ENCODE measurements at places on chromosomes 6 and 20.

GRCh38 chr20:63892402-63892801 is 2.5 kb upstream of the DNAJC5 start:
- DNase-seq: no peak

DNA sequence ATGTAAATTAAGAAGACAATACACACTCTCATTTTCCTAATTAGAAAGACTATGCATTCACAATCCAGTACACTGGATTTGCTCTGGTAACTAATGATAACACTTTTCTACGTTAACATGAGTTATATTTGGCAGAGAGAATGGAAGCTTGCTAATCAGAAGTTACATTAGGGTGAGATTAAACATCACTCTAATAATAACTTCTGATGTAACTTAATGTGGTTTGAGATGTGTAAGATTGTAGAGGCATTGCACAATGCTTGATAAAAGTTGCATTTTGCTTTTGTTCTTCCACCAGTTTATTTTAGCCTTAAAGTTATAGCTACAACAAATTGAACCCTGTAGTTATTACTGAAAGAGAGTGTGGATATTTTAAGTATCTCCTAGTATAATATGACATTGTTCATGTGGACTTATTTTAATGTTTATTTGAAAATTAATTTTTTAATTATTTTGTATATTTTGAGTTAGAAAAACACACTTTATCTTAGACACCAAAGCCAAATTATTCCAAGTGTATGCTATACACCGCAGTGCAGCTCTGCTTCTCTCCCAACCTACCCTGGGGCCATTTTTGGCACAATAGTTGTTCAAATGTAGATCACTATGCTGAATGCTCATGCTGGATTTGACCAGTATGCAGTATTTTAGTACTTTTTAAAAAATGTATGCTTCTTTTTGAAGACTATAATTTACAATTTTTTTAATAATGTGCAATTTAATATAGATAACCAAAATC is 143.2 kb downstream of the SLC16A10 start:
- DNase-seq: no peak

DNA sequence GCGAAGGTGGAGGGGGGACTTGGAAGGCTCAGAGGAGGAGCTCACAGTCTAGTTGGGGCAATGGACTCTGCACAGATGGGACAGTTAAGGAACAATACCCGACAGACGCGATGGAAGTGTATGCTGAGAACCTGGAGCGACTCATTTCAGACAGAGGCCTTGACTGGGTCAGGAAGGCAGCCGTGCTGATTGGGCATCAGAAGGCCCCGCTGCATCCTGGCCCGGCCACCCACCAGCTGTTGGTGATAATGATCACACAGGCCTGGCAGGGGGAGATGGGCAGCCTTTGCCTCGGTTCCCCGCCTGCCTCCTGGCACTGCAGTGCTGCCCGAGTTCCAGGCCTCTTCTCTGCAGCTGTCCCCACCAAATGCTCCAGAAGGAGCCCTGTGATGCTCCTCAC is 62.4 kb downstream of the MDGA1 start:
- DNase-seq: no peak

DNA sequence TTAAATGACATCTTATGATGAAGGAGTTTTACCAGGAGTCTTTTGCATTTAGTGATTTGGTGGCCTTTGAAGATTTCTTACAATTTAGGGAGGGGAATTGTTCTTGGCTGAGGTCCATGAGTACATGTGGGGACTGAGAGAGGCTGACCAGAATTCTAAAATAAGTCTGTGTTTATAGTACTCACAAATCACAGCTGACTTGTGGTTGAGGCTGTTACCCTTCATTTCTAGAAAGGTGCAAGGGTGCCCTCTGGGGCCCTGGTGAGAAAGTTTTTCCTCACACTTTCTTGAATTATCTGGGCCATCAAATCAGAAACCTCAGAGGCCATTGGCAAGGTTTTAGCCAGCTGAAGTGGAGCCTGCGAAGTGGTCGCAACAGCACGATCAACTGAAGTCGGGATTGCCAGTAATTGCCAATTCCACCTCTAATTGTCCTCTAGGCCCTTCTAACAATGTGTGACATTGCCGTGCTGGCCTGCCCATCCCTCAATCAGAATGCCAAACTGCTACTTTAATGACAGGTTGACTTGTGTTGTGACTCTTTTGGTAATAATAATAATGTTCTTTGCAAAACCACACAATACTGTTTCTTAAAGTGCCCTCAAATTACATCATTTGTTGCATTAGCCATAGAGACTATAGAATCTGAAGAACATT is 221.6 kb downstream of the OGFRL1 start:
- DNase-seq: no peak

DNA sequence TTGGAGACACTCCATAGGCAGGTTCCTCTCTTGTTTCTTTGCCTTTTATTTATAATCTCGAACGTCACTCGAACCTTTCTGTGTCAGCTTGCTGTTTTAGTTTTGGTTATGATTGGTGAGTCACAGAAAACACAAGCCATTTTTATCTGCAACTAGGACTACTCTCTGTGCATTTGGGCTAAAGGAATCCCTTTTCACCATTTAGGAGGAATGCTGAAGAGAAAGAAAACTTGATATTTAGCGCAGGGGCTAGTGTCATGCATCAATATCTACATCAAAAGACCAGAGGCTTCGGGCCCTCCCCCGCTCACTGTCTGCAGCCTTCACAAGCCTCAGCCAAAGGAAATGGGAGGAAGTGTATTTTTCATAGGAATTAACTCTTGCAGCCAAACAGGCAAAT is 507.8 kb upstream of the CITED2 start:
- no peak for DNase-seq

GRCh38 chr6:43006251-43006650 is 7.5 kb downstream of the MEA1 start:
- no peak for DNase-seq

GRCh38 chr6:47670851-47671250 is 27.5 kb upstream of the ADGRF4 start:
- no peak for DNase-seq

- no peak for DNase-seq
These were observed 612.3 kb upstream of the BTBD3 start for GRCh38 chr20:11305406-11305805.

GRCh38 chr6:81766482-81767069 is 14.1 kb upstream of the TENT5A start:
- no peak for DNase-seq

- DNase-seq: no peak
These were observed 16.9 kb upstream of the MTG2 start for GRCh38 chr20:62165762-62166399.

GRCh38 chr6:76381612-76382011 is 309.1 kb upstream of the IMPG1 start:
- DNase-seq: no peak

DNA sequence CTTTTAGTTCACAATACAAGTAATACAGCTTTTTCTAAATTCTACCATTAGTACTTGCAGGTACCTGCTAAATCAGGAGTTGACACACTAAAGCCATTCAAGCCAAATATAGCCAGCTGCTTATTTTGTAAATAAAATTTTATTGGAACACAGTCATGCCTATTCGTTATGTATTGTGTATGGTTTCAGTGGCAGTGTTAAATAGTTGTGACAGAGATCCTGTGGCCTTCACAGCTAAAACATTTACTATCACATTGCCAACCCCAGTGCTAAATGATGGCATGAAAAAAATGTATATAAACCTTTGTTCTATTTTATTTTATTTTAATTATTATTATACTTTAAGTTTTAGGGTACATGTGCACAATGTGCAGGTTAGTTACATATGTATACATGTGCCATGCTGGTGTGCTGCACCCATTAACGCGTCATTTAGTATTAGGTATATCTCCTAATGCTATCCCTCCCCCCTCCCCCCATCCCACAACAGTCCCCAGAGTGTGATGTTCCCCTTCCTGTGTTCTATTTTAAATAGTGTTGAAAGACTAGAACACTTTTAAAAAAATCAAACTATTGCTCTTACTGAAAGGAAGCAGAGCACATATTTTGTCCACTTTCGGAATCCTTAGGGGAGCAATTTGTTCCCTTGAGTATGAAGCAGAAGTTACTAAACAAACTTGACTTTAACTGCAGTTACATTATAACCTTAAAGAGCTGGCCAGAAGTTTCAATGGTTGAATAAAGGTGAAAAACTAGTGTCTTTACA is 115.7 kb downstream of the PRIM2 start:
- DNase-seq: no peak

GRCh38 chr6:108801366-108801765 is 46.9 kb upstream of the ARMC2 start:
- DNase-seq: no peak

DNA sequence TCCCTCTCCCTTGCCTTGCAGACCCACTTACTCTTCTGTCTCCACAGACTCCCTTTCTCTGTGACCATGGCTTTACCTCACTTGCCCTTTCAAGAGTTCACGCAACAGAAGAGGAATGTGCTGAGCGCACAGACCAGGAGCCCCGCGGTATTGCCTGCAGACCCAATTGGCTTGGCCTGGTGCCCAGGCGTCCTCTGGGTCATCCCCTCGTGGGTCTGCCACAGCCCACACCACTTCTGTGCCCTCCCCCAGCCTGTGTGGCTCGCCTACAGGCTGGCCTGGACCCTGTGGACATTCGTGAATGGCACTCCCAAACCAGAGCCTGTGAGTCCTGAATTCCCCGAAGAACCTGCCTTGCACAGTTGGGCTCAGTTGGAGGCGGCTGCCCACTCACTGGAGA is 15.3 kb upstream of the NINL start:
- no peak for DNase-seq

DNA sequence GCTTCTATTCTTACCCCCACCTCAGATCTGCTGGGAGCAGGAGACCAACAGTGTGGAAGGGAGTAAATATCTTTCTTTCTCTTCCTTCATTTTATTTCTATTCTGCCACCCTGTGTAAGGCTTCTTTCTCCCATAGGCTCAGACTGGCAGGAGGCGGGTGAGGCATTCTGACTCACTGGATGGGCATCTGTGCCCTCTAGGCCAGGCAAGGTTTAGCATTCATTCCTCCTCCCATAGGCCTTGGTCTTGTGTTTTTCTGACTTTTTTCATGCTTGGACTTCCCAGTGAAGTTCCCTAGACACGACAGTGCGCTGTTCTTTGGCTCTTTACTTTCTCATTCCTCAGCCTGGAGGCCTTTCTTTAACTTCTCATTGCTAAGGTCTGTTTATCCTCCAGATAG is 235.2 kb downstream of the SYNE1 start:
- no peak for DNase-seq

DNA sequence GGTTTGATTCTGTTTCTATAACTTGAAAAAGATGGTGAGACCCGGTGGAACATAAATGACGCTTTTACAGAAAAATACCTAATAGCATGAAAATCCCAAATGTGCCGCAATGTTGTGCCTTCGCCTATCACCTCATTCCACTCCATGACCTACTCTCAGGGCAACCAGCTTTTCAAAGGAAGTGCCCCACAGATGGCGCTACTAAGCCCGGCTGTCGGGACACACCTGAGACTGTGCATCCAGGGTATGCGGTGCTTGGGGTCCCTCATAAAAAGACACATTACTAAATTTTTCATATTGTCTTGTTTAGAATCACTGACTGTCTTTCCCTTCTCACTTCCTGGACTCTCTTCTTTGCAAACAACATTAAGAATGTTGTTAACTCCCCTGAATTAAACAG is 145.5 kb upstream of the RPS6KA2 start:
- no peak for DNase-seq

- no peak for DNase-seq
These were observed 556 bp upstream of the MROH8 start for GRCh38 chr20:37179683-37180524.

DNA sequence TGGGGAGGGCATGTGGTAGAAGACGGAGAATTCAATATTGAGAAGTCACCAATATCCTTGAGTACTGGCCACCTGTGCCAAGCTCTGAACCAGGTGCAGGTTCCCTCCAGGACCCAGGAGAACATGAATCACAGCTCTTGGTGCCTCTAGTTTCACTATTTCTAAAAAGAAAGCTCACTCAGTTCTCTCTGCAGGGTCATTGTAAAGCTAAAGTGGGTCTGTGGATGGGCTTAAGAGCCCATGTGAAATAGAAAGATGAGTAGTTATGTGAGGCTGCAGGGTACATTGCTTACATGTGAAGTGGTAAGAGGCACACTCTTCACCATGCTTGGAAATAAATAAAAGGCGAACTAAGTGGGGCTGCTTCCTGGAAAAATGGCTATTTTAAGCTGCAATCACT is 43.6 kb downstream of the ZNF831 start:
- DNase-seq: no peak

DNA sequence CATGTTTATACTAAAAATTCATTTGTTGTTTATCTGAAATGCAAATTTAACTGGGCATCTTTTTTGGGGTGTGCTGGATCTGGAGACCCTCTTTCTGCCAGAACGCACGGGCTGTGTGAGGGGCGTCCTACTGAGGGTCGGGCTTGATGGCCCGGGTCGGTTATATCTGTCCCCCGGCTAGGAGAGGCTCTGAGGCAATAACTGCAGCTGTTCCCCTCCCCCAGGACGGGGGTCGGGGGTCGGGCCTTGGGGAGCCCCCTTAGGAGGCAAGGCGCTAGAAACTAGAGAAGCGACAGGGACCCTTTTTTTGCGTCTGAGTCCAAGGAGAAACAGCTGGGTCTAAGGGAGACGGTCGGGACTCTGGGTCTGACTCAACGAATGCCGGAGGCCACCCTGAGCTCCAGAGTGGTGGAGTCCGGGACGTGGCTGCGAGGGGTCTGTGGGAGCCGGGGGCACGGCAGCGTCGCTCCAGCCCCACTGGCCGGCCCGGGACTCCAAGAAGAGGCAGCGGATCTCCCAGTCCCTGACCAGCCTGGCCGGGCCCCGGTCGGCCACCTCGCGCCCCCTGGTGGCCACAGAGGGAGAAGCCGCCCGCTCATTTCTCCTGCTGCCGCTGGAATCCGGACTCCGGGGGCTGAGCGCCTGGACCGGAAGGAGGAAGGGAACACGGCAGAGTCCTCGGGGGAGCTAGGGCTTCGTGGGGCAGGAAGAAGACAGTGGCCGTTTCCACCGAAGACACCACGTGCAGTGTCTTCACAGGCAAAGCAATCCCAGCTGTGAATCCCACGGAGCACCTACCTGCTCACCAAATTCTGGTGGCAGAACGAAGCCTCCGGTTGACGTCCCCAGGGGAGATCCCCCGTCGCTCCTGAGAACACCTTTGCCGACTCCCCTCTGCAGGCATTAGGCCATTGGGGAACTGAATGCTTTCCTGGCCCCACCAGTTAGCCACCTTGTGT is 24.0 kb upstream of the SCML4 start:
- DNase-seq: peak; percentile 63

GRCh38 chr6:46011188-46012085 is 4.2 kb downstream of the CLIC5 start:
- DNase-seq: peak; percentile 70

GRCh38 chr20:63374504-63374903 is 13.4 kb upstream of the CHRNA4 start:
- DNase-seq: no peak

DNA sequence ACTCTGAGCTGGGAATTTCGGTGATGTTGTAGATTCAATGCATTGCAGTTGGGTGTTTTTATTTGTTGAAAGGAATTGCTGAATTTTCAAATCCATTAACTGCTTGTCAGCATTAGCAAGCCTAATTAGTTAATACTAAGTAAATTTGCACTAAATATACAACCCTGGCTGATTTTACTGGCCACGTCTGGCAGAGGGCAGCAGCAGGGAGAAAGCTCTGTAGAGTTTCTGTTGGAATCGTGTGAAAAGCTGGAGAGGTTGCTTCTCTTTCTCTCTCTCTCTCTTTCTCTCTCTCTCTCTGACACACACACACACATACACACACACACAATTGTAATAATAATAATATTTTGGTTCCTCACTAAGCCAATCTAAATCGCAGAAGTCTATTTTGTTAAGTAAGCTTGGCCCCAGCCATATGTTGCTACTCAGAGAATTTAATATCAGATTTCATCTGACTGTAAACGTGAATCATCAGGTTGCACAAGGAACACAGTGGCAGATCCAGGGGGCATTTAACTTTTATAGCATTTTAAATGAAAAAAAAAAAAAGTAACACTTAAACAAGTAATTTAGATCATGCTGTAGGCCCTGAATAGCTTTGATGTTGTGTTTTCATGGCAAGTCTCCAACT is 289.5 kb downstream of the ESR1 start:
- DNase-seq: no peak
